NCI-H526 (cell line): ENCODE measurements at places on chromosomes 2 and 18.
A peak's percentile ranks its signal among the peaks of the same experiment; 100 is the strongest.

- DNase-seq: no peak
Measured at GRCh38 chr2:68032702-68033101, 30.1 kb downstream of the C1D start.

DNA sequence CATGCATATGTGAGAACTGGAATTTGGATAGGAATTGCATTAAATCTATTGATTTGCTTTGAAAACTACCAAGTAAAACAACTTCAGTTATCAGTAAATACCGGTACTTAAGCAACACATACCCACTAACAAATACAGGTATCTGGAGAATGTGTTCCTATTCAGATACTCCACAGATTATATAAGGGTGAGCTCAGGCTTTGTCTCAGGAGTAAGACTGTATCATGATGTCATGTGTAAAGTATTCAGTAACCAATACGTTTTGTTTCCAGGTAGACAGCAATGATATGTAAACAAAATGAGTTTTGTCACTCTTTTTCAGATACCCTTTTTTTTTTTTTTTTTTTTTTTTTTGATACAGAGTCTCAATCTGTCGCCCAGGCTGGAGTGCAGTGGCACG lies 74.8 kb downstream of the DSC3 start:
- no peak for DNase-seq

DNA sequence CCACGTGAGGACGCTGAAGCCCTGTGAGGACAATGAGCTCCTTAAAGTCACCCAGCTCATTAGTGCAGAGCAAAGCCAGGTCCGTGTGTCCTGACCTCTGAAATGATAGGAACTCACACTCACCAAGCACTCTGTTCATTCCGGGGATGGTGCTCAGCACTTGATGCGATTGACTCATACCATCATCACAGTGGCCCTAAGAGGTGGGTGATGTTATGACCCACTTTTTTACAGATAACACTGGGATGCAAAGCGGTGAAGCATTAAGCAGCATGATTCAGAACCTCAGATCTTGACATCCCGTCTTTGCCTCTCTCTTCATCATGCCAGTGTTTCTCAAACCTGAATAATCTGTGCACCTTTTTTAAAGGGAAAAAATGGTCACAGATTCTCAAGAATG lies 234.8 kb downstream of the ALPK2 start:
- DNase-seq: no peak

DNA sequence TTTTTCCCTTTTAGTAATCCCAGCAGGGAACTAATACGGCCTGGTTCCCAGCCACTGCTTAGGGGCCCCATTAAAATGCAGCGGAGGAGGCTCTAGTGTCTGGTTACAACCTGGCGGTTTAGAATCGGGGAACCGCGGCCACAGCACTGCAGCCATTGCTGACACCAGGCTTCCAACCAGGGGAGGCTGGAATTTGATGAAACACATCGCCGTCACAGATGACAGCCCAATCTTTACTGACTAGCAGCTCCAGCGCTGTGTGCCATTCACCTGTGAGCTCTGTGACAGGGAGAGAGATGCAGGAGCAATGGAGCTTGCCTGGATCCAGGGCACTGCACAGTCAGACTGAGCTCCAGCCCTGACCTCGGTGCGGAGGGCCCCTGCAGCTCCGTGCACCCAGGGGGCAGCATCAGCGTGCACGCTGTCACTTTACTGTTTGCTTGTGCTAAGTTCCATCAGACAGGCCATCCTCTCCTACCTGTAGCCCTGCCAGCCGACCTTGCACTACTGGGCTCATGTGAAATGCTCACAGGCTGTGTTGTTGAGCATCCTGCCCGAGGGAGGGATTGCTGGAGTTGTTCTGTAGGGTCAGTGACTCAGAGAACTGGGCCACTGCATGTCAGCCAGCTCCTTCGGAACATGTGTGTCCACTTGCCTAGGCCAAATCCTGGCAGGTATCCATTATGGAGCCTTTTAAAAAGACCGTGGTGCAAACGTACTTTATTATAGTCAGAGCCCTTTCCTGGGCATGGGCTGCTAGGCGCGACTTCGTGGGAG lies 203.5 kb downstream of the SEPTIN10 start:
- DNase-seq: peak; percentile 64

DNA sequence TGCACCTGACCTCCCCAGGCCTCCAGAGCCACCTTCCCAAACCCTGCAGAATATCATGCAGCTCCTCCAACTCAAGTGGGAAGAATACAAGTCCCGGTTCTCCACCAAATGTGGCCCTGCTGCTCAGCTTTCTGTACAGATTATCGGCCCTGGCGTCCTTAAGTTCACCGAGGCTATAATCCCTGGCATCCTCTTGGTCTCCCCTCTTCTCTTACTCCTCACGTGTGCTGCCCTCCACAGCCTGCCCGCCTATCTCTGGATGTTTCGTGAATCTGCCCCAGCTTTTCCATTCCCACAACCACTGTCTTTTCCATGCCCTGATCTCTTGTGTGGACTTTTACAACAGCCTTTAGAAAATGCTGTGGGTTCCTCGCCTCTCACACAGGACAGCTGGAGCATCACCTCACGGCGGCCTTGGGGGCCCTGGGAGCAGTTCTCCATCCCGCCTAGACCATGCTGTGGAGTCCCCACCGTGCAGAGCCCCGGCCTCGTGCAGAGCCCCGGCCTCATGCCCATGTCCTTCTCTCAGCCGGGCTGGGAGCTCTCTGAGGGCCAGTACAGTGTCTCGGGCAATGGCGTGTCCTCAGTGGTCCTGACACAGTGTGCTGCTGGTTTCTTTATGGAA lies 170.3 kb upstream of the PXDN start:
- DNase-seq: no peak

- DNase-seq: no peak
Measured at GRCh38 chr2:215421859-215422461, 13.9 kb downstream of the FN1 start.

GRCh38 chr2:195732574-195732973 lies 75.5 kb downstream of the SLC39A10 start:
- DNase-seq: no peak

DNA sequence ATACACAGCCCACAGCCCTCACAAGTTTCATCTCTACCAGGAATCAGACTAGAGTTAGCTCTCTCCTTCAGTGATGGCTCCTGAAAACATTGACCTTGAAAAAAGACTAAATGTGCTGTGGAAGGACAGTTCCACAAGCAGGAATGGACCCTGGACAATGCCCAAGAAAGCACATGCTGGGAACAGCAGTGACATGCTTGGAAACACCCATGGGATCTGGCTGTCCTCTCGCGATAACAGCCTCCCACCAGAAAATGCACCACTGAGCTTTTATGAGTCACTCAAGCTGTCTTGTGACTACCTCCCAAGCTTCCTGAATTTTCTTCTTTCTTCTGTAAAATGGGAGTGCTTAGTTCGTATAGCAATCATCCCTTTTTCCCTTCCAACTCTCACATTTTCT lies 269.2 kb downstream of the LRATD1 start:
- DNase-seq: no peak

DNA sequence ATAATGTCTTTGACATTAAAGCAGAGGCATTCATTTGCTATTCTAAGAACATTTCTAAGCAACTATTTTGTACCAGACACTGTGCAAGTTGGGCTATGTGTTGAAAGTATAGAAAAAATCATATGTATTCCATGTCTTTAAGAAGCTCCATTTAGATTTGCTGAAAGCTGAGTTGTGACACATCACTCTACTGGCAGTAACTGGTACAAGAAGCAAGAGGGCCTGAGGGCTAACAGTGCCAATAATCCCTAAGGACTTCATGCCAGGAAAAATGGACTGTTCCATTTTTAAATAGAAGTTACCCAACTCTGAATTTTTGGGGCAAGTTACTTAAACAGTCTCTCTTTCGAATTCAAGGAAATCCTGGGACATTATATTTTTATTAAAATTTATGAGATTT lies 178.7 kb downstream of the SRBD1 start:
- DNase-seq: no peak

DNA sequence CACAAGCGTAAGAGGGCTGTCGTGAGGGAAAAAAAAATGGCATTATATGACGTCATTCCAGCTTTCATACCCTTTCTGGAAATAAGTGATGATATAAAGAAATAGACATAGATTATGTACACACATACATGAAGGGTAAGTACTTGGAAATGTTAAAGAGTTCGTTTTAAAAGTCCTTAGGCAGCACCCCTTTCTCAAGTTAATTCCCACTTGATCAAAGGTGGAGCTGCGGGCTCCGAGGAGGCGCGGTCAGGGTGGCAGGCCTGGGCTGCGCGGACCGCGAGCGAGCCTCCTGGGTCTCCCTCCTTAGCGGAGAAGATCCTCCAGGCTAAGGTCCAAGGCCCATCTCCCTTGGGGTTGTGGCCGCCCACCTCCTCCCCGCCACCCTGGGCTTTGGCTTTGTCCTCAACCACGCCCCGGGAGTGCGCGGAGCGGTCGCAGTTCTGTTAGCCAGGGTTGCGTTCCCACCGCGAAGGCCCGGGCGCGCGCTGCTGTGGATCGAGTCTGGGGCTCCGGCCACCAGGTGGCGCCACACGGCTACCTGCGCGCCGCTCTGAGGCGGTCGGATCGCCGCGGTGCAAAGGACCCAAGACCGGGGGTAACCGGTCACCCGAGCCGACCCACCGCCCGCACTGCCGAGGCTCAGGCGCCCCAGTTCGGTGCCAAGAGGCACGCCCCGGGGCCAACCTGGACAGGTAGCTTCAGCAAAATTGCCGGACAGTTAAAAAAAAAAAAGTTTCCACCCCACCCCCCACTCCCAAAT lies 66.8 kb downstream of the HNRNPLL start:
- DNase-seq: peak; percentile 90

DNA sequence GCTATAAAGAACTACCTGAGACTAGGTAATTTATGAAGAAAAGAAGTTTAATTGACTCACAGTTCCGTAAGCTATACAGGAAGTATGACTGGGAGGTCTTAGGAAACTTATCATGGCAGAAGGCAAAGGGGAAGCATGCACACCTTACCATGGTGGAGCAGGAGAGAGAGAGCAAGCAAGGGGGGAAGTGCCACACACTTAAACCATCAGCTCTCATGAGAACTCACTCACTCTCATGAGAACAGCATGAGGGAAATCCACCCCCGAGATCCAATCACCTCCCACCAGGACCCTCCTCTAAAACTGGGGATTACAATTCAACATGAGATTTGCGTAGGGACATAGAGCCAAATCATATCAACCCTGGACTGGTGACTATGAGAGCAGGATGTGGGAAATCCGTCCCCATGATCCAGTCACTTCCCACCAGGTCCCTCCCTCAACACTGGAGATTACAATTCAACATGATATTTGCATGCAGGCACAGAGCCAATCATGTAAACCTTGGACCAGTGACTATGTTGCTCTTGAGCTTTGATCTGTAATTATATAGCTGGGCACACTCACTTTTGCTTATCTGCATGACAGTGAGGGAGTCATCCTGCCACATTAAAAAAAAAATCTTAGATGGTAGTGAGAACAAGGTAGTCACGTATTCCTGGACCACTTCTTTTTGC lies 12.9 kb downstream of the ADAM23 start:
- DNase-seq: peak; percentile 60

- no peak for DNase-seq
Measured at GRCh38 chr2:195595825-195596224, 61.2 kb upstream of the SLC39A10 start.

DNA sequence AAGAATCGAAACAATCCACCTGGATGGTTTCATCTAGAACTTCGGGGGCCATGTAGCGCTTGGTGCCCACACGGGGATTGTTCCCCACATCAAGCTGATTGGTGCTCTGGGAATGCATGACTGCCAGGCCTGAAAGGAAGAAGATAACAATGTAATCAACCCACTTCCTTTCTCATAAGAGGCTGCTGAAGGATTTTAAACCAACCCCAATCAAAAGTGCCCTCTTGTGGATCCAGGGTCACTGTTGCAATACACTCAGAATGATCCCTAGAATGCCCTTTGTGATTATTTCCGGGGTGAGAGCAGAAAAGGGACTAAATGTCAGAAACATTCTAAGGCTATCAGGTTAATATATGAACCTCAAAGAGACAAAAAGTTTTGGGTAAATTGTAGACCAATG lies 115.2 kb downstream of the ACVR1 start:
- DNase-seq: no peak

GRCh38 chr2:69287544-69287943 lies 99.5 kb downstream of the GFPT1 start:
- peak; percentile 25 for DNase-seq

GRCh38 chr2:218898109-218898878 lies 17.6 kb downstream of the WNT10A start:
- DNase-seq: peak; percentile 17

GRCh38 chr2:230661072-230661957 lies 51.3 kb upstream of the CAB39 start:
- DNase-seq: no peak

- DNase-seq: no peak
Measured at GRCh38 chr2:101401326-101401665, 14.0 kb upstream of the CREG2 start.

DNA sequence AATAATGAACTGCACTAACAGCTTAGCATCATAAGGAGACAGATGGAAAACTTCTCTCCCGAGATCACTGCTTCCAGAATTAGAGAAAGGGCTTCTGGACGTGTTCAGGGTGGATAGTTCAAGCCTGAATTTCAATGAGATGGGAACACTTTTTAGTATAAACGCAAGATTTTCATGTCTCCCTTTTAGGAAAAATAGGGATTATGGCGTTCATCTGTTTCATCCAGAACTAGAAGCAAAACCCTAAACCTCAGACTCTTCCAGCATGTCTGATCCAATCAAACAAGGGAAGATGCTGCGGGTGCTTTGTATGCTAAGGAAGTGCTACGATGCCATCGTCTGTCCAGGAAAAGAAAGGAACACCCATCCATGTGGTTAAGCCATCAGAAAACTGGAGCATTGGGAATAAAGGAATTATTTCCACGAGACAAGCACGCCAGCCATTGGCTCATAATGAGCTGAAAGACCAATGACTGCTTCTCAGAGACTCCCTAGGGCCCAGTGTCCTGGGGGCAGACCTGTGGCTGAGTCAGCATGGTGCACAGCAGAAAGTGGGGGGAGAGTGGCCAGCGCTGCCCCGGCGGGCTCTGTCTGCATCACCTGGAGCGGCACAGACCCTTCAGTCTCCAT lies 65.9 kb upstream of the AFF3 start:
- DNase-seq: no peak

DNA sequence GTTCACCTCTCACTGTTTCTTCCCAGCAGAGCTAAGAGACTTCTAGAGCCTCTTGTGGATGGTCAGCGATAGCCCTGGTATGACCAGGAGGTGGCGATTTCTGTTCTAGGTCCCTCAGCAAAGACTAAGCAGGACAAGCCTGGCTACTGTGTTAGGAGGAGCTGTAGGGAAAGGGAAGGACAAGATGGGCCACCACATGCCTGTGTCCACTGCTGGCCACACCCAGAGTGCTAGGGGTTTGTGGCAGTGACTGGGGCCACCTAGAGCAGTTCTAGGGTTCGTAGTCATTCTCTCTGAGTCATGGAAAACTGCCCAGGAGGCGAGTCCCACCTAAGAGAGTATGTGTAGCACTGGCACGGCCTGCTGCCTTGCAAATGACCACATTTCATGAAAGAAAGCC lies 179.4 kb downstream of the ALPK2 start:
- DNase-seq: no peak

DNA sequence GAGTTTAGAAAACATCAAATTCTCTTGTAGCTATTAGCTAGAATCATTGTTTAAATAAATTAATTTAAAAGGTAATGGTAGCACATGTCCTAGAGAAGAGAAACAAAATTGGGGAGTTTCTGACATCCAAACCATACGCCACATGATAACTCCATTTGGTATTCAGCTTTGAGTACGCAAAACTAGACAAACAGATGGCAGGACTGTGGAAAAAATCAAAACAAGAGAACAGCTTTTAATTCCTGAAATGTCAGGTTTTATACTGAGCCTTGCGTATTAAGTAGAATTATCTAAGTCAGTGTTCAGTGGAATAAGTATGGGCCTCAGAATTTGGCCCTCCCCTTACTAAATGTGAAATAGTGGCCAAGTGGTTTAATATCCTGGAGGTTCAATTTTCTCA lies 82.4 kb upstream of the PDE1A start:
- DNase-seq: no peak

GRCh38 chr2:234761910-234762309 lies 189.9 kb upstream of the SH3BP4 start:
- no peak for DNase-seq
